ENCODE measurements at places on chromosomes 2 and 18.

DNA sequence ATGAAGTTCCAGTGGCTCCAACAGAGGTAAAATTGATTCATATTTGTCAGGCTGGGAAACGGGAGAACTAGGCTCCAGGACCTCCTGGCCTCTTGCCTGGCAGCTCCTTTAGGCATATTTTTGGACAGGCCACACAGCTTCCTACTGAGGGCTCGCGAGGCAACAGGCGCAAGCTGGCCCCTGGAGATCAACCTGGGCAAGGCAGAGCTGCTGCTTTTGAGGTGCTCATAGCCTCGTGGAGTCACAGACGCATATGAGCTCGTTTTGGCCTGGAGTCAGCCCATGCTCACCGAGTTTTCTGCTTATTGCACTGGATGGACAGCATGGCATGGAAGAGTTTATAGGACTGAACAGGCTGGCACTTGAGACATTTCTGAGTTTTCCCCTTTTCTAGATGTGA is 97.7 kb downstream of the CAPN13 start:
- ATAC-seq: no peak

DNA sequence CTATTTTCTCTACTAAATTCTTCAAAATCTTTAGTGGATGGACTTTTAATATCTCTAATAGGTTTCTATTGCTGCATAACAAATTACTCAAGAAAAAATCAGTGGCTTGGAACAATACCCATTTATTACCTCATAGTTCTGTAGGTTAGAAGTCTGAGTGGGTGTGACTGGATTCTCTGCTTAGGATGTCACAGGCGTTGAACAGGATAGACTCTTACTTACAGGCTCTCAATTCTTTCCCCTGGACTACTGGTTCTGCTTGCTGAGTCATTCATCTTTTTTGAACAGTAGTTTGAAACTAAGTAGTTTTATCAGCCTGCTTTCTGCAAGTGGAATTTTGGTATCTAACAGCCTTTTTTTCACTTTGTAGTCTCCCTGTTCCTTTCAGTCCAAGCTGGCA is 265.4 kb downstream of the ZNF385B start:
- no peak for ATAC-seq

DNA sequence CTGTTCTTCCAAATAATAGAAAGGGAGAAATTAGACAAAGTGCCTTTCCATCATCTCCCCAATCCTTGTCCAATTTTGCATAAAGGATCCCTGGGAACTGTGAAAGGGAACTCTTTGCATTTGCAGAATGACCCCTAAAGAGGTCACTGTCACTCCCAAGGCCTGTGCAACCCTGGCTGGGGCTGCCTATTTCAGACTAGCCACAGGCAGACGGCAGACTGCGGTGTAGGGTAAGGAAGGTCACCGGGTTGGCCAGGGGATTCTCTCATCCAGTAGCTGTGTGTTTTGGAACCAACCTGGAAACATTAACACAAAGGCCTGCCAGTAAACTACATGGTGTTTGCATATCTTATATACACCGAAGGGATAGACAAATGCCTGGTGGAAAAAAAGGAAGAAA is 818.7 kb downstream of the BCL11A start:
- peak; percentile 47 for ATAC-seq

- ATAC-seq: no peak
Measured at GRCh38 chr2:27247893-27248292, 15.0 kb downstream of the SLC30A3 start.

GRCh38 chr2:165369131-165369897 is 100.2 kb upstream of the CSRNP3 start:
- ATAC-seq: no peak

GRCh38 chr2:119059287-119059686 is 99.3 kb downstream of the C1QL2 start:
- no peak for ATAC-seq

DNA sequence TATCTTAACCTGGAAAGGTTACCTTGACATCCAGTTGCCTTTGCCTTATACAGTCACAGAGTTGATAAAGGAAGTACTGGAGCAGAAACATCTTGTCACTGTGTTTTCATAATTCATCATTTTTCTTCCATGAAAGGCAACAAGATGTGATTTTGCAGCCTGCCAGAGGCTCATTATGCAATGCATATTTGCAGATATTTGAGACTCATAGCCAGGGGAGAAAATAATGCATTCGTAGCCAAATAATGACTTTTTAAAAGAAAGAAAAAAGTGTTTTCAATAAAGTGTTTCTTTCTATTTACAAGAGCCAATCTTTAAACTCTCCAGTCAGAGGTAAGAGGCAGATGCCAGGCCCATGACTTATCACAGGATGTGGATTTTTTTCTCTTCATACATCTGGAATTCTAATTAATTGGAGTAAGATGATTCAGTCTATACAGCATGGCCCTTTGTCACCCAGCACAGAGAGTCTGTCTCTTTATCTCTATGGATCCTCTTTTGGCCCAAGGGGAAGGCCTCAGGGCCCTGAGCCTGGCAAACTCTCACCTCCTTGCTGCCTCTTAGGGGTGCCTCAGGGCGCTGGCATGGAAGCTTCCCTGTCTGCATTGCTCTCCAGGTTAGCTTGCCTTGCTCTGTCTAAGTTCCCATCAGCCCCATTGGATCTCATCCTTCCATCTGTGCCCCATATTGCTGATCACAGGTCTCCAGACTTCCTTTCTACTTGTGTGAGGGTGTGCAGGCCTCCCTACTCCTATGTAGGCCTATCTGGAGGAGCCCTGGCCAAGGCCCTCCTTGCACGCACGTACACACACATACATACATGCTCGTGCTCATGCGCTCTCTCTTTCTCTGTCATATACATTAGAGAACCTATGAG is 247.7 kb downstream of the TPGS2 start:
- ATAC-seq: peak; percentile 72

- ATAC-seq: peak; percentile 11
Measured at GRCh38 chr2:97900806-97901205, 94.9 kb downstream of the TMEM131 start.

- ATAC-seq: no peak
Measured at GRCh38 chr18:13243363-13243762, 24.8 kb downstream of the LDLRAD4 start.

- ATAC-seq: no peak
Measured at GRCh38 chr2:140698636-140699035, 1432.2 kb downstream of the LRP1B start.

GRCh38 chr2:48397281-48397680 is 132.7 kb upstream of the STON1 start:
- ATAC-seq: peak; percentile 20

- ATAC-seq: peak; percentile 43
Measured at GRCh38 chr2:206614811-206615210, 27.5 kb upstream of the FAM237A start.

DNA sequence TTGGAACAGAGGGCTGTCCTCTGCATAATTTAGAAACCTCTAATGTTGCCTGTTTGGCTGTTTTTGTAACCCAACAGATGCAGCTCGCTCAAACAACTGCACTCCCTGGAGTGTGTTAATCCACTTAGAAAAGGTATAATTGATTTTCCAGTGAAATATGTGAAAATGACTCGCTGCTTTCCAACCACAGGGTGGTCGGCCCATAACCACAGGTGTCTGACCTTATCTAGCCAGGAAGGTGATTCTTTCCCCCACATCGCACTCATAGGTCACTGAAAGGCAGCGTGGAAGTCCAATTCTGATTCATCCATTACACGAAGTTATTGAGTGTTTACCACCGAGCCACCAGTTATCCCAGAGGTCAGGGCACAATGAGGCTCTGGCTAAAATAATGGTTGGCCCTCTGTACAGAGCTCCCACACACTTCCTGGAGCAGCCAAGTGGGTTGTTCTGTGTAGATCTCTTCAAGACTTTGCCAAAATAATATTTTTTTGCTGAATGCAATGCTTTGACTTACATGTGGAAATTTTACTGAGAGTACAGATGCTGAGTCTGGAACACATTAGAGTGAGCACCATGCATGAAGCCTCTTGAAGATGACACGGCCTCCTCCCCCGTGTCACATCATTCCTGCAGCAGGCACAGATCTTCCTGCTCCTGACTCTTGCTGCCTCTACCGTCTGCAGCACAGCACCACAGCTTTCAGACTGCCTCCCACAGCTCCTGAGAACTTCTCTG is 396.2 kb downstream of the ZNF516 start:
- ATAC-seq: peak; percentile 35

GRCh38 chr18:13276530-13277520 is 58.3 kb downstream of the LDLRAD4 start:
- ATAC-seq: no peak

DNA sequence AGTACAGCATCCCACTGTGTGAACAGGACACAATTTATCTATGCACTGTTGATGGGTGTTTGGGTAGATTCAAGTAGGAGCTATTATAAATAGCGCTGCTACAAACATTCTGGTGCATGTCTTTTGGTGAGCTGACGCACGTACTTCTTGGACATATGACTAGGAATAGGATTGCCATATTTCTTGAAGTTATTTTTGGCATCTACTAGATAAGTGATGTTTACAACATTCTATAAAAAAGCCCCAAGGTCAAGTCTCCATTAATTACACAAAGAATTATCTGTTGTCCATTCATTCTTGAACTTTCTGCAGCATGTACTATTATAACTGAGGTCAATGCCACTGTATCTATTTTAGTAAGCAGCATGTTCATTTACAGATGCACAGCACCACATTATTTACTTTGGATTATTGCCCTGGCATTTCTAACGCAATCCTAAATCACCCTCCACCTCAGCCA is 225.5 kb upstream of the TMEM200C start:
- no peak for ATAC-seq

DNA sequence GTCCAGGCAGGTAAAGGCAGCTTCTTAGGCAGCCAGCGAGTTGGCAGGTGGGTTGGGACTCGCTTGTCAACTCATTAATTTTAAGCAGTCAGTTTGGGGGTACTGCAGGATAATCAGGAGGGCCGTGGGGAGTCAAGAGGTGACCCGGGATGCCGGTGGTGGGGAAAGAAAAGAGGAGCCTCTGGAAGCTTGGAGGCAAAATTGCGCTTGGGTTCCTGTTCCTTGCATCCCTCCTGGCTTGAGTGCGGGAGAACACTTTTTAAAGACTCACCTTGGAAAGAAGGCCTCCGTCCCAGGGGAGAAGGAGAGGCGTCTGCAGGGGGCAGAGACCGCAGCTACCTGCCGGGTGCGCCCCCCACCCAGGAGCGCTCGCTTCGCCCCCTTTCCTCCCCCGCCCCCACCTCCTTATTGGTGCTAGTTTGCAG is at the start of gene KCNJ3:
KCNJ3 (plus strand) TSS at position 400 of the 425 bp plus-strand sequence. CDS start 81 bp downstream, outside the sequence.
- no peak for ATAC-seq

- no peak for ATAC-seq
Measured at GRCh38 chr2:26671691-26672090, 20.8 kb upstream of the KCNK3 start.

All from motor neuron (in vitro differentiated cells).